ENCODE measurements at places on chromosomes 4 and X. TPM values are rescaled to one million over a fixed set of nuclear protein-coding genes. Genes with fewer than 3 reads are reported as not detected.

GRCh38 chr4:73914071-73914470 lies 44.9 kb downstream of the CXCL1 start:
- no peak for DNase-seq

DNA sequence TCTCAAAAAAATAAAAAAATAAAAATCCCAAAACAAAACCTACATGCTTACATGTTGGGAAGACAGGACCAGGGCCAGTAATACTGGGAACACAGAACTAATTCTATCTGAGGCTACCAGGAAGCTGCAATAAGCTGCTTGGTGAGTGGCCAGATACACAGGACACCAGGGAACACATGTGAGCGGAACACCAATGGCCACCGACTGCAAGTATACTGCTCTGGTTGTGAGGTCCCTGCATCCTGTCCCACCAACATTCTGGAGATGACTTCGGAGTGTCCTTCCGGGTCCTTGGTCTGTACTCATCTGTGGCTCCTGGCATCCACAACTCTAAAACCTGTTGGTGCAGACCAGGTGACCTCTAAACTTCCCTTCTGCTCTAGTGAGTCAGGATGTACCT lies 2.7 kb downstream of the TNIP2 start:
- DNase-seq: no peak

DNA sequence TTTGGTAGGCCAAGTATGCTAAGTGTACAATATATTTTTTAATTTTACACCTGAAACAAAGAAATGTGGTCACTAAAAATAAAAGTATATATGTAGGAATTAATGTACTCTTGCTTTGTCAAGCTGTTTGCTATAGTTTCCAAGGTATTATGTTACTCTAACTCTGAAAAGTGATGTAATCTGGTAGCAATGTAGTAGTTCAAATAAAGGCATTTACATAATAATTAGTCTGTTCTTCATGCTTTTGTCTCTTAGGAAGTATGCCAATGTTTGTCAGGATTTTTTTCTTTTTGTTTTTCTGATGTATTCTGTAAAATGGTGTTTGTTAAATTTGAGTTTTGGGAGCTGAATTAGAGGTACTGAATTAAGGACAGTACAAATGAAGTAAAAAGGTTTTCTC lies 89.5 kb downstream of the PLS3 start:
- DNase-seq: no peak

DNA sequence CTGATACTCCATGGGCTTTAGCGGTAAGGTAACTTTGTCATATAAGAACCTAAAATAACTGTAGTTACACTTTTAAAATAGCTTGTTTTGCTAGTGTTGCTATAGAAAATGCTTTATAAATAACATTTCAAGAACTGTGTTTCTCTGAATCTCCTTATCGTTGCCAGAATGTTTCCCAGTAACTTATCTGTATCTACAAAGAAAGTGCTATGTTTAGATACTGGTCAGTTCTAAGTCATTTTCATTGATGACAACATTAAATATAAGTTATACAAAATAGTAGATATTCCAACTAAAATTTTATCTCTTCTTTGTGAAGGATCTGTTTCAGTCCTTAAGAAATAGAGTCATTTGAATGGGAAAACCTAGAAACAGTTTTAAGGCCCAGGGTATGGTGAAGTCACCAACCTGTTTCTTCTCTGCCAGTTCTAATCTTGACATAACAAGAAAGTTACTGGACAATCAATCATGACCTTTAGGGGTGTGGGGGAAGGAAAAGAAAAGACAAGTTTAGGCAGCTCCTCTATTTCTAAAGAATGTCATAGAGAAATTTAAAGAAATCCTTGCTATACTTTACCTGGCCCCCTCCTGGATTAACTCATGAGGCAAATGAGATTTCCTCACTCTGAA lies 425.9 kb downstream of the RPA4 start:
- DNase-seq: no peak

DNA sequence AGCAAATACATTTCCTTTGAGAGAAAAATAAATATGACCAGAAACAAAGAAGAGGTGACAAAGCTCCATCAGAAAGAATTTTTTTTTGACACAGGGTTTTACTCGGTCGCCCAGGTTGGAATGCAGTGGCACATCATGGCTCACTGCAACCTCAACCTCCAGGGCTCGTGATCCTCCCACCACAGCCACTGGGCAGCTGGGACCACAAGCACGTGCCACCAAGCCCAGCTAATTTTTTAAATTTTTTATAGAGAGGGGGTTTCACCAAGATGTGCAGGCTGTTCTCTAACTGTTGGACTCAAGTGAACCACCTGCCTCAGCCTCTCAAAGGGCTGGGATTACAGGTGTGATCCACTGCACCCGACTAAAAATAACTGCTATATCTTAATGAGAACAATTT lies 10.3 kb downstream of the ADH5 start:
- no peak for DNase-seq

The TAF7L gene
- total RNA-seq: 0.26 TPM

The HPGDS gene
- total RNA-seq: 4.1 TPM

All from mesenteric fat pad (tissue), 1 donor.